ENCODE measurements at places on chromosomes 2 and 18. TPM values are rescaled to one million over a fixed set of nuclear protein-coding genes. Genes with fewer than 3 reads are reported as not detected.

Gene KIAA2012
- total RNA-seq, result not detected

Gene EMILIN1
- 0.36 TPM for total RNA-seq

Gene MERTK
- 3.0 TPM for total RNA-seq

Gene ALLC
- not detected for total RNA-seq

Gene ABCG8
- not detected for total RNA-seq

Gene LRRTM4
- not detected for total RNA-seq

Gene TLX2
- total RNA-seq, result 1.4 TPM

Gene CD8B
- total RNA-seq, result 79.3 TPM

Gene KATNAL2
- total RNA-seq, result 1.2 TPM

Gene NT5DC4
- total RNA-seq, result 1.2 TPM

Gene HTR2B
- total RNA-seq, result not detected

Gene NAT8
- total RNA-seq, result not detected

Gene ZNF519
- total RNA-seq, result 25.0 TPM

Gene PNPT1
- total RNA-seq, result 21.6 TPM

Gene EPB41L3
- total RNA-seq, result 4.9 TPM

Gene ZBTB7C
- not detected for total RNA-seq

Gene MC2R
- total RNA-seq, result not detected

All from activated T-cell treated with anti-CD3 and anti-CD28 coated beads, Interleukin-2, amount 50 U/mL, for 72 hours (primary cell).